ENCODE measurements at places on chromosomes 5 and 9.

DNA sequence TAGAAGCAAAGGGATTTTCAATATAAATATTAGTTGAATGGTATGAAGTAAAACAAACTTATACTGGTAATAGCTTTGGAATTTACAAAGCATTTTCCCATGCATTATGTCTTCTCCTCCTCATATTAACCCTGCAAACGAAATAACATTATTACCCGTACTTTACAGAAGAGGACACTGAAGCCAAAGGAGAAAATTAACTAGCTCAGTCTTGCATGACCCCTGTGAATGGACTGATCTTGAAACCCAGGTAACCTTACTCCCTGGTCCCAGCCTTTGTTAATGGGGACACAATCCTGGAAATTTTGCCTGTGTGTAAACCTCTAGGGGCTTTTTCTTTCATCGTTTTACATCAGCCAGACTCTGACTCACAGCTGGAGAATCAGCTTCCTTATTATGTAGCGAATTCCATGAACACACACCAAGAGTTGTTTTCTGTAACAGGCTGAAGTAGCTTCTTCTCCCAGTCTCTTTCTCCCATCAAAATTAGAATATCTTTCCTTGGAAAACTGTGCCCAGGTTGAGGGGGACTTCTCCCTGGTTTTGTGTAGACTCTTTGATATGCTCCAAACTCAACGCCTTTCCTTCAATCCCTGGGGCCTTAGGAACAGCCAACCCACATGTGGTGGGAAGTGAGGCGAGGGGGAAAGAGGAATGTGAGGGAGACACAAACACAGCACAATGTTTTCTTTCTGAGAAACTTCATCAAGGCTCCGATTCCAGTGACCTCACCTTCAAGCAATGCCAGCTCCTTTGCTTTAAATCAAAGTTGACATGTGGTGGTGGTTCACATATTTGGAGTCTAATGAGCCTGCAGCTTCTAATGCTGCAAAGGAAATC is 480.9 kb upstream of the PAPPA start:
- no peak for DNase-seq

DNA sequence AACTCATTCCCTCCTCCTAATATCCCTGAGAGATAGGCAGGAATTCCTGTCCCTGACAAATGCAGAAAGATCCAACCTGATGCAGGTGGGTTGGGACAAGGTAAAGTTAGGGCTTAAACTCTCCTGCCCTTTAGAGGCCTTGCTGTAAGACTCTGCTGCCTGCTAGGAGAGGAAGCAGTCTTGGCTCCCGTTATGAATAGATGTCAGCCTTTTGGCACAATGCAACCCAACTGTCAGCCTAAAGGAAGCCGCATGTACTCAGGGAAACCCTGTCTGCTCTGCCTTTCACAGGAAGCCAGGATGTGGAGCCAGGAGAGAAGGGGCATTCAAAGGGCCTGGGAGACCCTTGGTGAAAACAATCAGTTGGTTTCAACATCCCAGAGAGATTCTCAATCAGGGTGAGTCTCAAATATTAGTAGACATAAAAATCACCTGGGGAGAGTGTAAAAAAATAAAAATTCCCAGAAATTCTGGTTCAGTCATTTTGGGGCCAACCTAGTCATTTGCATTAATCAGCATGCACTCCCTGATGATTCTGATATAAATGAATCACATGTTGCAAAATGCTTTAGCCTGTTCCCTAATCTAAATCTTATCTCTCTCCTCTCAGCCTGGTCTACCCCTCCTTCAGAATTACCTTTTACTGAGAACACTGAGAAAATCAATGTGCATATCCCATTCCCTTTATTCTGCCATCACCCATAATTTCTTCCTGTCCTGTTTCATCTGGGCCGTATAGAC is 136.2 kb upstream of the TRIM32 start:
- no peak for DNase-seq

DNA sequence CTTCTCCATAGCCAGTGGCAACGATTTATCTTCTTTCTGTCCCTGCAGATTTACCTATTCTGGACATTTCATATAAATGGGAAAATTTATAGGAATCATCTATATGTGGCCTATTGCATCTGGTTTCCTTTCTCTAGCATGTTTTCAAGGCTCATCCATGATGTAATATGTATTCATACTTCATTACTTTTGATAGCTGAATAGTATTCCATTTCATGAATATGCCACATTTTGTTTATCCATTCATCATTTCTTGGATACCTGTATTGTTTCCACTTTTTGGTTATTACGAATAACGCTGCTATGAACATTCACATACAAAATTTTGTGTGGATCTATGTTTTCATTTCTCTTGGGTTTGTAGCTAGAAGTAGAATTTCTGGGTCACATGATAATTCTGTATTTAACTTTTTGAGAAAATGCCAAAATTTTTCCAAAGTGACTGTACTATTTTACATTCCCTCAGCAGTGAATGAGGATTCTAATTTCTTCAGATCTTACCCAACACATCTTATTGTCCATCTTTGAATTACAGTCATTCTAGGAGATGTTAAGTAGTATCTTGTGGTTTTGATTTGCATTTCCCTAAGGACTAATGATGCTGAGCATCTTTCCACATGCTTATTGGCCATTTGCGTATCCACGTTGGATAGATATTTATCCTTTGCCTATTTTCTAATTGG is 3.6 kb downstream of the IARS1 start:
- no peak for DNase-seq

- no peak for DNase-seq
Measured at GRCh38 chr5:55896663-55897062, 45.5 kb downstream of the IL31RA start.

DNA sequence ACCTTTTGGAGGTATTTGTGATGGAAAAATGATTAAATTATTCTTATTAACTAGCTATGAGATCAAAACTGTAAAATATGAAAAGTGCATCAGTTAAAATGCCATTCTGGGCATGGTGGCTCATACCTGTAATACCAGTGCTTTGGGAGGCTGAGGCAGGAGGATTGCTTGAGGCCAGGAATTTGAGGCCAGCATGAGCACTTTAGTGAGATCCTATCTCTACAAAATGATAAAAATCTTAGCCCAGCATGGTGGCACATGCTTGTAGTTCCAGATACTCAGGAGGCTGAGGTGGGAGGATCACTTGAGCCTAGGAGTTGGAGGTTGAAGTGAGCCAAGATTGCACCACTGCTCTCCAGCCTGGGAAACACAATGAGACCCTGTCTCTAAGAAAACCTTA is 252.5 kb upstream of the SEMA6A start:
- DNase-seq: no peak

DNA sequence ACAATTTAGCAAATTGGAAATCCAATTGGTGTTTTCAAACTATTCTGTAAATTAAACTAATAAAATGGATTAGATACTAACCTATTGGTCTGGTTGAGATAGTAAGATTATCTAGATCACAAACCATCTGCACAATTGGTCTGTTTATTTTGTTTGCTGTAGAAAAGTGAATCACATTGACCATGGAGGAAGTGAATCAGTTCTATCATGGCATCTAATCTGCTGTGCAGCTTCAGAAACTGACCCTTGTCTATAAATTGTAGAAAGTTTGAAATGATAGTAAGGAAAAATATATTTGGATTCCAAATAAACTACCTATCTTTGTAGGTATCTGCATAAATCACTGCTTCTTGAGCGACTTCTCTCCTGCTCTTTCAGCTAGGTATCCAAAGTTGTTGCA is 1865.4 kb downstream of the MAT2B start:
- DNase-seq: no peak

DNA sequence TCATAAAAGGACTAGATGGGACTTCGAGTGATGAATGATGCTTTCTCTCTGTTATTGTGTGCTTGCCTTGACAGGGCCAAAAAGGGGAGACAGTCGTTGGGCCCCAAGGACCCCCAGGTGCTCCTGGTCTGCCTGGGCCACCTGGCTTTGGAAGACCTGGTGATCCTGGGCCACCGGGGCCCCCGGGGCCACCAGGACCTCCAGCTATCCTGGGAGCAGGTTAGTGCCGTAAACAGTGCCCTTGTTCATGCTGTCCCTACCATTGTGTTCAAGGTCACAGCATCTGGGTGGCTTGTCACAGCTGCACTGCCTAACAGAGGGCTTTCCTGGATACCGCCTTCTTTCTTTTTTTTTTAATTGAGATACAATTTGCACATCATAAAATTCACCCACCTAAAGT is 48.7 kb upstream of the TGFBR1 start:
- DNase-seq: no peak

DNA sequence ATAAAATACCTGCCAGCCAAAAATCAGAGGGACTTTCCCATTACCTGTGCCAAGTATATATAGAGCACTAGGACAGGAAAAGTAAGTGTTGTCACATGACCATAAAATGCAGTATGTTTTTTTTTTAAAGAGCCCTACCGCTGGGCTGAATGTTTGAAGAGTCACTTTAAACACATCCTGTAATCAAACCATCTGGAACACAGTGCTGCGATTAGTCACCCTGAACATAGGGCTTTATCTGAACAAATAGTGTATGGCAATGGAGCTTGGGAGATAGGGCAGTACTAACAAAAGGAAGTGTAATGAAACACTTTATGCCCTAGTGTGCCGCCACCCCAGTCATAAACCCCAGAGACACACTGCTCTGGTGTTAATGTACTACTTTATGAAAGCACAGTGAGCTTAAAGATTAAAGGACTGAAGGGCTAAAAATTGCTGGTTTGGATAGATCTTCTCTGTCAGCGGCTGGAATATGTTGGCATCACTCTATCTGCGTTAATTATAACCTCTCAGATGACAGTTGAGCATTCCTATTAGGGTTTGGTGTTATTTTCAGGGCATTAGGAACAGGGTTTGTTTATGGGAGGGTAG is 90.4 kb downstream of the ZNF608 start:
- no peak for DNase-seq

GRCh38 chr5:122053181-122054109 is 24.6 kb downstream of the LOX start:
- DNase-seq: no peak

DNA sequence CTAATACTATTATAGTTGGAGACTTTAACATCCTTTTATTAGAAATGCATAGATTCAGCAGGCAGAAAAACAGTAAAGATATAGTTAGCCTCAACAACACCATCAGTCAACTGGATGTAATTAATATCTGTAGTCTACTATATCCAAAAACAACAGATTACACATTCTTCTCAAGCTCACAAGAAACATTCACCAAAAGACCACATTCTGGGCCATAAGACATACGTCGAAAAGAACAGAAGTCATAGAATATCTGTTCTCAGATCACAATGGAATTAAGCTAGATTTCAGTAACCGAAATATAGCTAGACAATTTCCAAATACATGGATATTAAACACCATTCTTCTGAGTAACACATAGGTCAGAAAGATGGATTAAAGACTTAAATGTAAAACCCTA is 336.6 kb upstream of the RPS23 start:
- no peak for DNase-seq

- no peak for DNase-seq
Measured at GRCh38 chr9:78366827-78367226, 69.9 kb downstream of the PSAT1 start.
